NCI-H187 treated with DMSO at 0.1 percent for 48 hours (cell line): ENCODE measurements at places on chromosomes 2 and 18.

DNA sequence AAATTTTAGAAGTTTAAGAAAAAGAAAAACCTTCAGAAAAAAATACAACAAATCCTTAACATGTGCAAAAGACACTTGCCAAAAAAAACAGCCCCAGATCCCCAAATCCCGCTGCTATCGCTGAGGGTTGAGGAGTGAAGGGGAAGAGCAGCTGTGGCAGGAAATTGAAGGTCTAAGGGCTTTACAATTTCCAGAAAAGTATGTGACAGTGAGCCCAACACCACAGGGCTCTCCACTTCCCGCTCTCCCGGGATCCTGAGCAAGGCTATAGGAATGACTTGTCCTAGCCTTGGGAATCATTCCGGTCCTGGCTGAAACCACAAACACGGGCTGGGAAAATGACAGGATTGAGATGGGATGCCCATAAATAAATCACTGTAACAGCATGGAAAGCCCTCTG lies 191.4 kb downstream of the TMEM163 start:
- DNase-seq = no peak

DNA sequence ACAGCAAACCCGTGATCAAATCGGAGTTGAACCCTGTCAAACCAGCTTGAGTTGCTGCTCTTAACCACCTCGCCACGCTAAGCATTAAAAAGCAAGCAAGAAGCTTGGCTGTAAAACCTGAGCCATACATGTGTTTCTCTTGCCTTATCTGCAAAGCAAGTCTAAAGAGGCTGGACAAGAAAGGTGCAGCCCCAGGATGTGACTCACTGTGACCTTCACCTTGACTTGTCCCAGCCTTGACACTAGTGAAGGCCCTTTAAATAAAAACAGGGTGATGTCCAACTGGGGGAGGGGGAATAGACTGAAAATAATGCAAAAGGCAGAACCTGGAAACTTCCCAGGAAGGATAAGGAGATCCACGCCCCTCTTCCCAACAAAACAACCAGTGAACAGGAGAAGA lies 127.6 kb upstream of the NPAS2 start:
- no peak for DNase-seq

- no peak for DNase-seq
Observed at GRCh38 chr2:233773854-233774253, 4.3 kb upstream of the MROH2A start.

- DNase-seq = no peak
Observed at GRCh38 chr2:132677661-132678060, 7.7 kb upstream of the LYPD1 start.

DNA sequence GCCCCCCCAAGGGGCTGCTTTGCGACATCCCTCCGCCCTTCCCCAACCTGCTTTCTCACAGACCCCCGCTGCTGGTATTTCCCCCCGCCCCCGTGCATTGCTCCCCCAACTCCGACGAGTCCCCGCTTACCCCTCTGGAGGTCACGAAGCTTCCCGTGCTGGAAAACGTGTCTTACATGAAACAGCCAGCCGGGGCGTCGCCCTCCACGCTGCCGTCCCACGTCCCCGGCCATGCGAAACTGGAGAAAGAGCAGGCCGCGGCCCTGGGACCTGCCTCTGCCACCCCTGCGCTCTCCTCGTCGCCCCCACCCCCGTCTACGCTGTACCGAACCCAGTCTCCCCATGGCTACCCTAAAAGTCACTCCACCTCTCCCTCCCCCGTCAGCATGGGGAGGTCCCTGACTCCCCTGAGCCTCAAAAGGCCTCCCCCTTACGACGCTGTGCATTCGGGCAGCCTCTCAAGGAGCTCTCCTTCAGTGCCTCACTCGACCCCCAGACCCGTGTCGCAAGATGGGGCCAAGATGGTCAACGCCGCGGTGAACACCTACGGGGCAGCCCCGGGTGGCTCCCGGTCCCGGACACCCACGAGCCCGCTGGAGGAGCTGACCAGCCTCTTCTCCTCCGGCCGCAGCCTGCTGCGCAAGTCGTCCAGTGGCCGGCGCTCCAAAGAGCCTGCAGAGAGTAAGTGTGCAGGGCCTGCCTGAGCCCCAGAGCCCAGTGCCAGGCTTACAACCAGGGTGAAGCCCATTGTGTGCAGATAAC lies 183.0 kb downstream of the NYAP2 start:
- no peak for DNase-seq

DNA sequence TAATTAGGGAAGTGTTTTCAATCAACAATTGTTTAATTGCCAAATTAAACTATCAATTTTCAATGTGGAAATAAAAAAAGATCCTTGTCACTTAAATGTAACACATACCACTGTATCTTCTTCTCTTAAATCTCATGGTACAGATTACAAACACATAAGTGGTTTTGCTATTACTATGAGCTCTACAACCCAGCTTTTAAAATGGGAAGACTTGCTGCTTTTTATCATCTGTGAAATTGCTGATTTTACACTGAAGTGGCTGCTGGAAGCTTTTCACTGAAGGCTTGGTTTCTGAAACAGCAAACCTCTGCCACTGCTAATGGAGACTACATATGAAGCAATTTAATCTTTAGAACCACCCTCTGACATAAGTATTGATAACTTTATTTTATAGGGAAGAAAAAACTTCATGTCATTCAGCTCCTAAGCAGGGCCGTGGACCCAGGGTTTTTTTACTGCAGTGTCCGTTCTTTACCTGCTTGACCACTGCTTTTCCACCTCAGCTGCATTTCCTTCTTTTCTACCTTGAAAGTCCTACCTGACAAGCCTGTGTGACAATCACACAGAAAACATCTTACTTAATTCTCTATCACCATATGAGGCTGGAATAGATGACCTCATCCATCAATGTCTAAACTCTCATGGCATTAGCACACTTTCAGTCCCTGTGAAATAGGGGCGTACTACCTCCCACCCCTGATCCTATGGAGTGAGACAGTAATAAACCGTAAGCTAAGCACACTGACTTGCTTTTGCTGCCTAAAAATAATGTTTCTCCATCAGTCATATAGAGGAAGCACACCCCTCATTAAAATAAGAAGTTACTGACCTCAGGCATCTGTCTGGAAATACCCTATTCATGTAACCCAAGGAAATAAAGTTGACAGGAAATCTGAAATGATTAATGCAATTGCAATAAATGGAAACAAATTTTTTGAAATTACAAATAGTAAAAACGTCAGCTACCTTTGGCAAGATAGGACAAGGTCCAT lies 19.2 kb upstream of the SLC8A1 start:
- DNase-seq = no peak

DNA sequence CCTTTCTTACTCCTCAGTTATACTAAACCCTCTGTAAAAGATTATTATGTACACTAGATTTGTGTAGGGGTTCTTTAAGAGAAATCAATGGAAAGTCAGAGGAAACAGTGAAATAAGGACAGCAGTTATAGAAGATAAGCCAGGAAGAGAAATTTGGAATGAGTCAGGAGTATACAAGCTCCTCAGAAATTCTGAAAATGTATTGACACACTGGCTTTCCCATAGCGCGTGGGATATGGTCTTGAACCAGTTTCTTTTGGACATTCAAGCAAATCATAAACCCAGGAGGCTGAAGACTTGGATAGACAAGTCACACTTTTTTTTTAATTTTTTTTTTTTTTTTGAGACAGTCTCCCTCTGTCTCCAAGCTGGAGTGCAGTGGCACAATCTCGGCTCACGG lies 316.1 kb upstream of the MMADHC start:
- no peak for DNase-seq

DNA sequence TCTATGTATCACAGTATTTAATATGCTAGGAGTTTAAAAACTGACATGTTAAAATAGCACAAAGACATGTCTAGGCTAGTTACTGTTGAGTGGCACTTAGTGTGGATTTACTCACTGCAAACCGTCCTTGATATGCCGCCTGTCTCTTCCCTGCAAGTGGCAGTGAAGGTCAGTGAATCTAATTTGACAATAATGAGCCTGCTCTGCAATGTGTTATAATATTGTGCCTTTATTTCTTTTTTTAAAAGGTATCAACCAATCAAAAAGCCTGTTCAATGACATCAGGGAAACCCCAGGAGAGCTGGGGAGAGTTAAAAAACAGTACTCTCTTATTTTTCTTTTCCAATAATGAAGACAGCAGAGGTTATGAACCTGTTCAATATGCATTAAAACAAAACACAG lies 384.1 kb downstream of the ERBB4 start:
- peak; percentile 42 for DNase-seq

DNA sequence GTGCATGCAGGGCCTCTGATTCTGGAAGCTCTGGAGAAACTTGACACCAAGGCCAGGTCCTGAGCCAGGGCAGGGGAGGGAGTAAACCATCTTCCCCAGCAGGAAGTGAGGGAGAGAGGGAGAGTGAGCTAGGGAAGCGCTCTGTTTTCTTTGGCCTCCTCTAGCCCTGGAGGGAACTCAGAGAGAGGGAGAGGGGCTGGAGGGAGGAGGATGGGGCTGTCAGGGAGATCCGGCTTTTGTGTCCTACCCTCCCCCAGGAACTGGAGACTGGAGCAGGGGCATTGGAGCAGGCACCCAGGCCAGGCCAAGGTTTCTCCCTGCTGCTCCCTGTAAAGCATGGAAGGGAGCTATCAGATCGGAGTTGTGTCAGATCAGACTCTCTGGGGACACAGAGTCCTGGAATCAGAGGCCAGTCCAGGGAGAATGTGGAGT lies 22.7 kb upstream of the PKDCC start:
- DNase-seq = no peak

DNA sequence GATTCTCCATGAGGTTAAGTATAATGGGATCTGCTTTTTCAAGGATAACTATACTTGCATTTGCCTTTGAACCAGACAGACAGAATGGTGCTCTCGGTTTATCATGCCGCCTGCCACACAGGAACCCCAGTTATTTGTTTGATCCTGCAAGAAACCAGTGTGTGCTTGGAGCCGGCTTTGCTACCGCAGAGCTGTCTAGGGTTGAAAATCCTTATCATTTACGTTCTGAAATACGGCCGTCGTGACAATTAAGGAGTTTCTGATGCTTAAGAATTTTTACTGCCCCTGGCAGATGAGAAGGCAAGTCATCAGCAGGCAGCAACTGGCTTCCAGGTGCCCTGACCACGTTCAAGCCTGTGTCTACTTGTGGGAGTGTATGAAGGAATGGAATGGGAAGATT lies 112.0 kb downstream of the GBX2 start:
- no peak for DNase-seq

DNA sequence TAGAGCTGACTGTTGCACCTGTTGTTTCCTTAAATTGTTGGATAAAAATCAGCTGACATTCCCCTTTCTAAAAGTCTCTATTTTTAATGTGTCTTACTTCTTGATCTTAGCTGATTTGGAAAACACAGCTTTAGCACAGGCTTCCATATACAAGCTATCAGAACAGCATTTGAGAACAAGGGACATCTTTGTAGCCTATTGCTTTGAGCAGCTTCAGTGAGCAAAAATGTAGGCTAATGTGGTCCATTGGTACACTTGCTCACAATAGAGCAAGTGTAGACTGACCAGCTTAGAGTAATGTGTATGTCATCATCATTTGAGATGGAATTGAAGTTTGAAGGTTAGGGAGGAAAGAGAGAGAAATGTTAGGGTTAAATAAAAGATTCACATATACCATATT lies 7.0 kb downstream of the INPP1 start:
- DNase-seq = no peak

DNA sequence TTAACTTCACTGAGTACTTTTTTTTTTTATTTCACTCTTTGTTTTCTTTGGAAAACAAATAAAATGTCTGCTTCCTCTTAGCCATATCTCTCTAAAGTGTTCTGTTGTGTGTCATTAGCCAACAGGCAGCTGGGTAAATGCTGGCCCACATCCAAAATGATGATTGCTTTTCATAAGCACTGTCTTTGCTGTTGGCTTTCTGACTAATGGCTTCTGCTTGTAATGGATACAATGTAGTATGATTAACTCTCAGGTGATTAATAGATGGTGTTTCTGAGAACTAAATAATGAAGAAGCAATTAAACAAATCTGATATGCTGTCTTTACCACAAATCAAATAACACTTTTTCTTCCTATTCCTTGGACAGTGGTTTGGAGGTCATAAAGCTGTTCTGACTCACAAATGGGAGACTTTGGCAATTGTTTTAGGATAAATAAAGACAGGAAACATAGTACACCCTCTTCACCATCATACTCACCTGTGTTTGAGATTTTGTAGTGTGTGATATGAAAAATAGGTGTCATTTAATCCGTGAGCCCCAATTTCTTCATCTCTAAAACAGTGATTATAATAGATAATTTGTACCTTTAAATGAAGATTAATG lies 888.4 kb downstream of the TSN start:
- DNase-seq = peak; percentile 23
